ENCODE measurements at places on chromosomes 16 and 17.

GRCh38 chr17:32855620-32856019 lies 21.3 kb downstream of the MYO1D start:
- no peak for DNase-seq

DNA sequence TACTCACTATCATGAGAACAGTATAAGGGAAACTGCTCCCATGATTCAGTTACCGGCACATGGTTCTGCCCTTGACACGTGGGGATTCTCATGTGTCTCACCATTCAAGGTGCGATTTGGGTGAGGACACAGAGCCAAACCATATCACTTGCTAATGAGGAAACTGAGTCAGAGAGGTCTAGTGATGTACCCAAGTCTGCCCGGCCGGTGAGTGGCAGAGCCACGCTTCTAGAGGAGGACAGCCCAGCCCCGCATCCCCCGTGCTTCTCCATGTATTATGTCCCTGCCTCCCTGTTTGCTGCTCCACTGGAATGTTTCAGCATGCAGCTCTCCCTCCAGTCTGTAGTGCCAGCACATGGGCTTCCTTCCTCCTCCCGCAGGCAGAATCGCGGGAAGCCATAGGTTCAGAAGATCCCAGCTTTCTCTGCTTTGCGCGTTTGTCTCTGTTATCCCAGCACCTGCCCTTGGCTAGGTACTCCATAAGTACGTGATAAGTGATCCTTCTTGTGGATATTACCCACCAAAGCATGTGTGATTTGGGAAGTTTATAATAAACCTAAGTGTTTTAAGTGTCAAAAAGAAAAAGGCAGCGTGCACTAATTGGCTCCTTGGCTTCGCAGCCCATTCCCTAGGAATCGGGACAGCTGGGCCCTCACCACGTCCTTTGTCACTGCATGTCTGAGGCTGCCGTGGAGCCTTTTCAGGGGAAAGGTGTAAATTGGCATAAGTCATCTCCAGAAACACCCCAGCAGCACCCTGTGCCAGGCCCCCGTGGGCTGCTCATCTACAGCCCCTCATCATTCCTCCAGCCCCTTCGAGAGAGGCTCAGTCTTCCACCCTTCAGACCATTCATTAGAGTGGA lies 103.8 kb downstream of the CLEC16A start:
- no peak for DNase-seq

DNA sequence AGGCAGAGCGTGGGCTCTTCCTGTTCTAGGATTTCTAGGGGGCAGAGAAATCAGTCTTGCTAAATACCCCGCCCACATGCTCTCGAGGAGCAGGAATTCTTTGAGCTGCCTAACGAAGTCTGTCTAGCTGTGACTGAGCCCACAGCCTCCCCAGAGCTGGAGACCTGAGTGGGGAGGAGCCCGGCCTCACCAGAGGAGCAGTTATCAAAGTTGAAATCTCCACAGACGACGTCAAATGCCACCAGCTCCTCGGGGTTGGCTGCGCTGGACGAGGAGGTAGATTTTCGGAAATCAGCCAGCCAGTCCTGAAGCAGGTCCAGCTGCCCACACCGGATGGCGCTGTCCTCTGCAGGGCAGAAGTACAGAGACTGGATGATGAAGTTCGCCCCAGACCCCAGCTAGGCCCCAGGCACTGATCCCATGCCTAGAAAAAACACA lies 53.8 kb downstream of the PRMT7 start:
- no peak for DNase-seq

DNA sequence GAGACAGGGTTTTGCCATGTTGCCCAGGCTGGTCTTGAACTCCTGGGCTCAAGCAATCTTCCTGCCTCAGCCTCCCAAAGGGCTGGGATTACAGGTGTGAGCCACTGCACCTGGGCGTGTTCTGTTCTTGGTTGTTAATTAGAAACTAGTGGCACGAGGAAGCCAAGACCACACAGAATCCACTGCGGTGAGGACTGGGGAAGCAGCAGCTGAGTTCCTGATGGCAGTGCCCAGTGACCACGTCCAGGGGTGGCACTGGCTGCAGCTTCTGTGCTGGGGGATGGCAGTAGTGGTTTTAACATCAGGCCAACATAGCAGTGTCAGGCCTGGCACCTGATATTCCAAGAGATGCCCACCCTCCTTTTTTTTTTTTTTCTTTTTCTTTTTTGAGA lies 39.7 kb upstream of the NDRG4 start:
- no peak for DNase-seq

GRCh38 chr16:17155936-17156335 lies 314.8 kb downstream of the XYLT1 start:
- DNase-seq = no peak

DNA sequence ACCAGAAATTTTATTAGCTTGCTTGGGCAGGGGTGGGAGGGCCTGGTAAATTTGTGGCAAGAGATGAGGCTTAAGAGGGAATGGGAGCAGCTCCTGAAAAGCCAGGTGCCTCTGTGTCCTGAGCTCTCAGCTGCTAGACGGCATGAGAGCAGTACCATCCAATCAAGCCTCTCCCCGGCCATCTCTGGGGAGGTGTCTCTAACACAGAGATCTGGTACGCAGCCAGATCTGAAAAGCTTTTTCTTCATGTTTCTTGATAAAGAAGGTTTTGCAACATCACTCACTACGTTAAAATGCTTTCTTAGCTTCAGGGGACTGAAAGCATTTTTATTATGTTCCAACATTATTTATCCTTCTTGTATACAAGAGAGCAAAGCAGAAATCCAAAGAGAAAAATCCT lies 488.2 kb downstream of the RBFOX1 start:
- no peak for DNase-seq

DNA sequence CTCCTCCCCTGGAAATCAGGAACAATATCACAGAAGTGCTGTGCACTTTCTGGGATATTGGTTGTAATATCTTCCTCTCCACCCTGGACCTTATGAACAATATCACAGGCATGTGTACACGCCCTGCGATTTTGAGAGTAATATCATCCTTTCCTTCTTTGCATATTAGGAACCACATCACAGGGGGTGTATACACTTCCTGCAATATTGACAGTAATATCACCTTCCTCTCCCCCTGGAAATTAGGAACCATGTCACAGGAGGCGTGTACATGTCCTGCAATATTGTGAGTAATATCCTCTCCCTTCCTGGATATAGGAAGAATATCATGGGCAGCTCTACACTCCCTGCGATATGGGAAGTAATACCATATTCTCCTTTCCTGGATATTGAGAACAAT lies 14.2 kb upstream of the TEKT5 start:
- no peak for DNase-seq

- DNase-seq = no peak
Observed at GRCh38 chr16:89815639-89816348, 653 bp downstream of the FANCA start.

DNA sequence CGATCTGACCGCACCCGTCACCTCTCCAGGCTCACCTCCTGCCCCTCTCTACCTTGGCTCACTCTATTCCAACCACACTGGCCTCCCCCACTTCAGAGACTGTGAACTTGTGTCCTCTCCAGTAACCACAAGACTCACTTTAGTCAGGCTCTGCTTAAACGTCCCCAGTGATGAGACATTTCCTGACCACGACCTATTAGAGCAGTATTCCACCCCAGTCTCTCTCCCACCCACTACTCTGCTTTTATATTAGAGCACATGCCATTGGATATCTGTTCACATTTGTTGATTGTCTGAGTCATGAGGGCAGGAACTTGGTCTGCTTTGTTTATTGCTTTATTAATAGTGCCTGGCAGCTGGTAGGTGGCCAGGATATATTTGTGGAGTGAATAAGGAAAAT lies 20.1 kb downstream of the COX11 start:
- no peak for DNase-seq

- DNase-seq = no peak
Observed at GRCh38 chr16:56812884-56813283, 52.1 kb upstream of the SLC12A3 start.

DNA sequence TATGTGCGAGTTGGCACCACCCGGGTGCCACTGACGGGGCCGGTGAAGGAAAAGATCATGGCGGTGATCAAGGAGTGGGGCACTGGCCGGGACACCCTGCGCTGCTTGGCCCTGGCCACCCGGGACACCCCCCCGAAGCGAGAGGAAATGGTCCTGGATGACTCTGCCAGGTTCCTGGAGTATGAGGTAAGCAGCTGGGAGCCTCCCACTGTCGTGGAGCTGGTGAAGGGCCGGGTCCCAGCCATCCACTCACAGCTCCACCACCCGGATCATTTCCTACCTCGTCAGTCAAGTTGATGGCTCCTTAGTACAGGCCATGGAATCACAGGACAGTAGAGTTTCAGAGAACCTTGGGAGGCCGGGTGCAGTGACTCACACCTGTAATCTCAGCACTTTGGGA lies 20.0 kb downstream of the ATP2A1 start:
- no peak for DNase-seq

- peak; percentile 25 for DNase-seq
Observed at GRCh38 chr16:56202036-56202435, 10.7 kb downstream of the GNAO1 start.

DNA sequence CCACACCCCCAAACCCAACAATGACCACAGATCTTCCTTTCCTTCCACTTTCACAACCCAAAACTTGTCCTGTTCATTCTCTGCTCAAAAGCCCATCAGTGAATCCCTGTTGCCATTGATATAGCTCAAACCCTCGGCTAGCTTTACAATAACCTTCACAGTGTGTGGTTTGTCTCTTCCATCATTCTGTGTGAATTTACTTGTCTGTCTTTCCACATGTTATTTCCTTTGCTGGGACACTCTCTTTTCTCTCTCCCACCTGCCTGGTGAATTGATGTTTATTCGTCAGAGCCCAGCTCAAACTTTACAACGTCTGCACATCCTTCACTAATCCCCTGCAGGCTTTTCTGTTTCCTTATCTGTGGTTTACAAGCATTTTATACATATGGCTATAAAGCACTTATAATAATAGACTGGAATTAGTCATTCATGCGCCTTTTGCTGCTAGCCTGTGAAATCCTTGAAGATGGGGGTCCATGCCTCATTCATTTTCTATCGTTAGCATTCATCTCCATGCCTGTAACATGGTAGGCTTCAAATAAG lies 114.4 kb downstream of the CDH13 start:
- no peak for DNase-seq

DNA sequence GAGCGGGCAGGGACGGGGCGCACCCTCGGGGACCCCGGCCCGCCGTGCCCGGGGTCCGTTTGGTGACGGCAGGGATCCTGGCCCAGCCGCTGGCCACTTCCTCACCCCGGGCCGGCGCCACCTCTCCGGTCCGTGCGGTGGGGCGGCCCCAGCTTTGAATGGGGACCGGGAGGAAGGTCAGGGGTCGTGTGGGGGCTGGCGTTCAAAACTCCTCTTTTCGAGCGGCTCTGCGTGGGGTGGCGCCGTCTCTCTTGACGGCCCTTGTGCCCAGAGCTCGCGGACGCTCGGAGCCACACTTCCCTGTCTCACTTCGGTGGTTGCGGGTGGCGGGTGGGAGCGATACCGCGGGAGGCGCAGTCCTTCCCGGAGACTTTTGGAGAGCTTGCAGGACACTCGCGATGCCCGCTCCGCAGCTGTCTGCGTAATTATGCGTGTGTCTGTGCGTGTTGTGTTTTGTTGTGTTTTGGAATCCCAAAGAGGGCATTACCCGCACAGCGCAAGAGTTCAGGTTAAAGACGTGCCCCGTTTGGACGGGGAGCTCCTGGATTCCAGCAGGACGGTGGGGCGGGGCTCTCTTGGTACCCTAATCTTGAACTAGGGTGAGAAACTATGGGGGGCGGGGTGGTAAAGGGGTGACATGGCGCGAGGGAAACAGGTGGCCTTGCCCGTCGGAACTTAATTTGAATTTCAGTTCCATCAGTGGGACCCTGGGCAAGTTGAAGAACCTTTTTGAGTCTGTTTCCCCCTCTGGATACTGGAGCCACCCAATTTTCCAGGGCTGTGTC lies 637 bp downstream of the PLCG2 start:
- no peak for DNase-seq

- DNase-seq = no peak
Observed at GRCh38 chr17:65800655-65801054, 239.2 kb upstream of the AXIN2 start.

DNA sequence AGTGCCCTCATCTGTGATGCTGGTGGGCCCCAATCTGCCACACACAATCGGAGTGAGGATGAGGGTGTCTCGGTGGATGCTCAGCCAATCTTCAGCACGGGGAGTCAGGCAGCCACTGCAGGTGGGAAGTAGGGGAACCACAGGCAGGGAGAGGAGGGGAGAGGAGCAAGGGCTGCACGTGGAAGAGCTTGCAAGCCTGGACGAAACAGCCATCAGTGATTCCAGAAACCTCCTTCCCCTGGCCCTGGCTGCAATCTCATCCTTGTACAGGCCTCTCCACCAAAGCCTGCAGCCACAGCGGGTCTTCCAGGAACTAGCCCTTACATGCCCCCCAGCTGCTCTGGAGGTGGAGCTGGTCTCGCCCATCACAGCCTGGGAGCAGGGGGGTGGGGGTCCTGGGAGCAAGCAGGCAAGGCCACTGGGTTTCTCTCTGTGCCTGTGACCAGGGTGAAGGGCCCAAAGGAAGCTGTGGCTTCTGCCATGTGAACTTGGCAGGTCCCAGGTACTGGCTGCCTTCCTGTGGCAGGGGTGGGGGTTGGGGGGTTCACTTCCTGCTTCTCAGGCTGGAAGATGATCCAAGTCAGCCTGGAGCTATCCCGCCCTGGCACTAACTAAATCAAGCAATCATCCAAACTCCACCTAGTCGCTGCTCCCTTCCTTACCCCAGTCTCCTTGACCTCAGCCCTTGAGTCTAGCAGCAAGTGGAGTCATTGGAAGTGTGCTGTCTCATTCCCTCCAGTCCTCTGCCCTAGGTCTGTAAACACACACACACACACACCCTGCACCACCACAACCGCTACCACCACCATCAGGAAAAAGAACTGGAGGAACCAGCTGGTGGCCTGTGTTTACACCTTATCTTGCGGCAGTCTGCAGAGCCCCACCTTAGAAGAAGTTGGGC lies 29.4 kb upstream of the MLKL start:
- DNase-seq = no peak

GRCh38 chr16:54070789-54071343 lies 215.7 kb downstream of the IRX3 start:
- DNase-seq = no peak

DNA sequence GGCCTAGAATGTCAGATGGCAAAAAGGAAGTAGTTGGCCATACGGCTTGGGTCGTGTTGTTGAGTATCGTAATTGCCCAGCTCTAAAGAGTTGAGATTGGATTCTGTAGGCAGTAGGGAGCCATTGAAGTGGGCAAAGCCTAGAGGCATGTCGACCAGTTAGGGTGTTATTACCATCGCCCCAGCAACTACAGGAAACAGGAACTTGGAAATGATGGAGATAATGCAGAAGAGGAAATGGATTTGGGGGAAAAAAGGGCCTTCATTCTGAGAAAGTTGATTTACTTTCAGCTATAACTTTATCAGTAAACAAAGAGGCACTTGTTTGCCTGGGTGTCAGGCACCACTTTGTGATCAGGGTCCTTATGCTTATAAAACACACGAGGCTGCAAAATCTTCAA lies 52.6 kb downstream of the COX10 start:
- DNase-seq = no peak

- no peak for DNase-seq
Observed at GRCh38 chr17:273981-274832, 78.4 kb downstream of the RPH3AL start.

DNA sequence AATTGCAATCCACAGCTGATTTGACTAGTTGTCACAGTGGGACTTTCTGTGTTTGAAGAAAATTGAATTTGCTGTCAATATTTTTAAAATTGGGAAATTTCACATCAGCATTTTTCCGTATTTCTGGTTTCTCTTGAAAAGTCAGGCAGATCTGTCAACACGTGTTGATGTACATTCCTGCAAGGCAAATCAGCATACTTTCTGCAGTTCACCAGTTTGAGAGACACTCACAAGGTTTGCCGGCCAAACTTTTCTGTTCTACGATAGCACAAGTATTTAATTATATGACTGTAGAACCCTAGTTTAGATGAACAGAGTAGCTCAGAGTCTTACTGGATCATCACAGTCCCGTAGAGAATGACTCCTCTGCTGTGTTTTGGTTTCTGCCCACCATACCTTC lies 102.0 kb downstream of the ADAMTS18 start:
- DNase-seq = no peak
